CD4-positive, CD25-positive, alpha-beta regulatory T cell (primary cell): ENCODE measurements at places on chromosomes 7 and 10. TPM values are rescaled to one million over a fixed set of nuclear protein-coding genes. Genes with fewer than 3 reads are reported as not detected.

The LIPN gene
- 0.48 TPM for polyA plus RNA-seq

The HYAL4 gene
- not detected for polyA plus RNA-seq

The STK31 gene
- polyA plus RNA-seq = not detected

The SYCE1 gene
- polyA plus RNA-seq = 0.70 TPM

The HOXA4 gene
- polyA plus RNA-seq = 0.13 TPM

The RNF32 gene
- 1.4 TPM for polyA plus RNA-seq

The HIBADH gene
- 29.8 TPM for polyA plus RNA-seq

The GBX1 gene
- polyA plus RNA-seq = not detected

The CEP55 gene
- 3.1 TPM for polyA plus RNA-seq

The CYP2C18 gene
- polyA plus RNA-seq = not detected

The CPA4 gene
- polyA plus RNA-seq = not detected

The SMKR1 gene
- not detected for polyA plus RNA-seq

The ATXN7L1 gene
- 26.8 TPM for polyA plus RNA-seq

The TMEM229A gene
- polyA plus RNA-seq = not detected

The FGFR2 gene
- polyA plus RNA-seq = 0.37 TPM

The ANKIB1 gene
- polyA plus RNA-seq = 13.3 TPM

The HOXA3 gene
- not detected for polyA plus RNA-seq

The PALD1 gene
- not detected for polyA plus RNA-seq

The GJD4 gene
- not detected for polyA plus RNA-seq

The PPP3CB gene
- 10.9 TPM for polyA plus RNA-seq

The WDFY4 gene
- 0.34 TPM for polyA plus RNA-seq

The C7orf57 gene
- polyA plus RNA-seq = not detected

The MACROH2A2 gene
- 3.6 TPM for polyA plus RNA-seq

The ZNF22 gene
- 30.0 TPM for polyA plus RNA-seq

The SLC39A12 gene
- polyA plus RNA-seq = not detected

The DLX6 gene
- polyA plus RNA-seq = not detected

The NKX2-3 gene
- not detected for polyA plus RNA-seq

The AGBL3 gene
- 0.79 TPM for polyA plus RNA-seq

The PRF1 gene
- 130 TPM for polyA plus RNA-seq

The CTAGE8 gene
- 0.35 TPM for polyA plus RNA-seq

The GSAP gene
- polyA plus RNA-seq = 1.1 TPM

The IRF5 gene
- 18.8 TPM for polyA plus RNA-seq

The NXPH1 gene
- not detected for polyA plus RNA-seq

The PDZD8 gene
- polyA plus RNA-seq = 3.8 TPM

The TET1 gene
- polyA plus RNA-seq = 0.95 TPM
